ENCODE measurements at places on chromosomes 5 and 9.

- DNase-seq = no peak
These were observed 223.5 kb upstream of the IL12B start for GRCh38 chr5:159553792-159554191.

DNA sequence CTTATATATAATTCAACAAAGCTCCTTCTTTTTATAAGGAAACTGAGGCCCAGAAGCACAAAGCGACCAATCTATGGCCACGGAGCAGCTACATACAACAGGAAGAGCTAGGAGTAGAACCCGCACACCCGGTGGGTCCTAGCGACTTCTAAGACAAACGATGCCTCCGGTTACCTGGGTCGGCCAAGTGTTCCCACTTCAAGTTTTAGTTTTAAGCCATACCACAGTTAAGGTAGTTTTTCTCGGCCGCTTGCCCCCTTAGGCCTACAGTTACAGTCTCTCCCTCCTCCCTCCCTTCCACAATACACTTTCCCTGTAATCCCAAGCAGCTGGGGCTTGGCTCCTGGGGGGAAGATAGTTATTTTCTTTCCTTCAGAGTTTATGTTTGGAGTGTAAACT, 533 bp downstream of the SREK1IP1 start:
- no peak for DNase-seq

DNA sequence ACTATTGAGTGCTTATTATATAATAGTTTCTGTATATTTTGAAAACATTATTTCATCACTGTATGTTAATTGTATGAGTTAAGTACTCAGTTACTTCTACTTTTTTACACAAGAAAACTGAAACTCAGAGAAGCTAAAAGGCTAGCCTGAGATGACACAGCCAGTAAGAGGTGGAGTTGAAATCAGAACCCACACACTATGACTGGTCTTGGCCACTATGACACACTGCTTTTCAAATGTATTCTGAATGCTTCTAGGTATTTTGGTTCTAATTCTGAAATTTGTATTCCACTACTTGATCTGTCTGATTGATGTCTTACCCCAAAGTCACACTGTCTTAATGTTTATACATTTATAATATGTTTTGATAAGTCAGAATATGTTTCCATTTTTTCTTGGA, 181.8 kb downstream of the ZDHHC21 start:
- peak; percentile 1 for DNase-seq

DNA sequence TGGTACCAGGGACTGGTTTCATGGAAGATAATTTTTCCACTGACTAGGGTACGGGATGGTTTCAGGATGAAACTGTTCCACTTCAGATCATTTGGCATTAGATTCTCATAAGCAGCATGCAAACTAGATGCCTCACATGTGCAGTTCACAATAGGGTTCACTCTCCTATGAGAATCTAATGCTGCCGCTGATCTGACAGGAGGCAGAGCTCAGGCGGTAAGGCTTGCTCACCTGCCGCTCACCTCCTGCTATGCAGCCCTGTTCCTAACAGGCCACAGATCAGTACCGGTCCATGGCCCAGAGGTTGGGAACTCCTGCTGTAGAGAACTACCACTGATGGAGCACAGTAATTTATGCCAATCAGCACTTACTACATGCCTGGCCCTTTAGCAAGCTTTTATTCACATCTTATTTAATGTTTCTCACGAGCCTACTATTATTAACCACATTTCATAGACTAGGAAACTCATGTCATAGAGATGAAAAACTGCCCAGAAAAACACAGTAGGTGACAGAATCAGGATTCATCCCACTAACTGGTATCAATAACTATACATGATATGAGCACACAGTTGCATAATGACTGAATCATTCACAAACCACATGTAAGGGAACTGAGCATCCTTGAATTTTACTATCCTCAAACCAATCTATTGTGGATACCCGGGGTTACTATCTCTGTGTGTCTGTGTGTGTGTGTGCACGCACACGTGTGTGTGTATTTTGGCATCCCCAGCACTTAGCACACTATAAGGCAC, 46.5 kb downstream of the SVEP1 start:
- no peak for DNase-seq

DNA sequence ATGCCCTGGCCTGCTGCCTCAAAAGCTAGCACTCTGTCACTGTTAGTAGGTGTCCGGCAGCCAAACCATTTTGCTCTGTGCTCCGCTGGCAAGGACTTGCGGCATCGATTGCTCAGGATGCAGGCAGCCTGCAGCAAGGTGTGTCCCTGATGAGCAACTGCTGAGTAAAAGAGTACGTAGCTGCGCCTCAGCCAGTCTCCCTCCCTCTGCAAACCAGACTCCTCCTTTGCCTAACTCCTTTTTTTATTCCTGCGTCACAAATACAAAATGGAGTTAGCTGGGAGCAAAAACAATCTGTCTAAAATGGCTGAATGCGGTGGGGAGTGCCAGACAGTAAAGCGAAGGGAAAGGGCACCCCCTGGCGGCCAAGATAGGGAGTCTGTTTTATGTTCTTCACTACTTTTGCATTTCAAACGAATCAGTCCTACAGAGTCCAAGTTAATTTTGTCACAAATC, 61.1 kb downstream of the DIAPH1 start:
- DNase-seq = peak; percentile 88

Measured in suppressor macrophage treated with lipopolysaccharide for 1 hour (primary cell).